ENCODE measurements at places on chromosomes 13 and 19. TPM values are rescaled to one million over a fixed set of nuclear protein-coding genes. Genes with fewer than 3 reads are reported as not detected.

The CAPNS1 gene
- total RNA-seq = 147 TPM

The TRIM13 gene
- total RNA-seq = 43.1 TPM

The CGB5 gene
- total RNA-seq = not detected

The CD22 gene
- 15.0 TPM for total RNA-seq

The ZNF285 gene
- total RNA-seq = 7.9 TPM

GRCh38 chr13:30700364-30700763 is 35.0 kb upstream of the ALOX5AP start:
- no peaks in the 10 kb centered on the region for H3K36me3 ChIP-seq
- no peak overlapping the region for H3K27ac ChIP-seq
- H3K27me3 ChIP-seq = no peaks in the 10 kb centered on the region
- H3K4me3 ChIP-seq = no peak overlapping the region

GRCh38 chr13:40344270-40345148 is 321.9 kb downstream of the FOXO1 start:
- no peak overlapping the region for H3K4me3 ChIP-seq
- H3K36me3 ChIP-seq = no peaks in the 10 kb centered on the region
- H3K27ac ChIP-seq = no peak overlapping the region
- H3K27me3 ChIP-seq = no peaks in the 10 kb centered on the region
- no peak for DNase-seq

- H3K4me1 ChIP-seq = peaks cover 5% of the 10 kb centered on the region
- H3K4me3 ChIP-seq = no peak overlapping the region
- no peak for DNase-seq
- no peak overlapping the region for H3K27ac ChIP-seq
- no peaks in the 10 kb centered on the region for H3K36me3 ChIP-seq
- H3K27me3 ChIP-seq = no peaks in the 10 kb centered on the region
These were observed 19.3 kb downstream of the RUBCNL start for GRCh38 chr13:46367617-46368327.

GRCh38 chr13:74190999-74191398 is 56.8 kb upstream of the KLF12 start:
- no peaks in the 10 kb centered on the region for H3K4me1 ChIP-seq
- no peak overlapping the region for H3K27ac ChIP-seq
- no peak overlapping the region for H3K4me3 ChIP-seq
- no peak for DNase-seq
- H3K36me3 ChIP-seq = no peaks in the 10 kb centered on the region

- no peak for DNase-seq
- no peaks in the 10 kb centered on the region for H3K27me3 ChIP-seq
- H3K27ac ChIP-seq = no peak overlapping the region
- H3K4me3 ChIP-seq = no peak overlapping the region
These were observed 58.1 kb upstream of the MYCBP2 start for GRCh38 chr13:77384999-77385398.

GRCh38 chr19:5683177-5683886 is 2.5 kb downstream of the HSD11B1L start:
- no peak overlapping the region for H3K4me3 ChIP-seq
- no peak overlapping the region for H3K27ac ChIP-seq
- H3K27me3 ChIP-seq = no peaks in the 10 kb centered on the region
- peaks cover 13% of the 10 kb centered on the region for H3K4me1 ChIP-seq
- no peaks in the 10 kb centered on the region for H3K36me3 ChIP-seq
- DNase-seq = no peak

DNA sequence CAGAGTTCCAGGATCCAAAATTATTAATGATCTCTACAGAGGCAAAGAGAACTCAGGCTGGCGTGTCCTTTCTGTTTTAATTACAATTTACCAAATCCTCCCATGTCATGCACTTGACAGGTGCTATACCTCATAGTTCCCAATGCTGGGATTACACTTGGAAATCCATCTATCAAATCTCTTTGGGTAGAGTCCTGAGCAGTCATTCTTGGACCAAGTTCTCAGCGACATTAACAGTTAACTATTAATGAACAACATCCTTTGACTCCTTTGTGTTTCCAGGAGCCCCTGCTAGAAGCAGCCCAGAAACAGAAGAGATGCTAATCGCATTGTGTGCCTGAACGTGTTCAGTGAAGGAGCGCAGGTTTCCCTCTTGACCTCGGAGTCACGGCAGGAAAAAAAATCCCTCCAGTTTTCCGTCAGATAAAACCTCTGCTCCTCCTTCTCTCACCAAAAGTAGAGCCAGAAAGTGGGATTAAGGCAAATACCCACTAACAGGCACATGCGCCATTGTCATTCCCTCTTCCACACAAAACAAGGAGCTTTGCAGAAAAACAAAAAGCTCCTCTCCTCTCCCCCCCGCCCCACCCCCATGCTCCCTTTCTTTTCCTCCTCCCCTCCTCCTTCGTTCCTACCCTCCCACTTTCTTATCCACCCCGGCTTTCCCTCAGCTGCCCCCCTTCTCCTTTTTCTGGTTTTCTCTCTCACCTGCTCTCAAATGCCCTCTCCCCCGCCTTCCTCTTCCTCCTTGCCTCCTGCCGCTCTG is 224.7 kb downstream of the ZIC5 start:
- no peaks in the 10 kb centered on the region for H3K4me1 ChIP-seq
- no peaks in the 10 kb centered on the region for H3K36me3 ChIP-seq
- no peak overlapping the region for H3K27ac ChIP-seq
- DNase-seq = no peak

DNA sequence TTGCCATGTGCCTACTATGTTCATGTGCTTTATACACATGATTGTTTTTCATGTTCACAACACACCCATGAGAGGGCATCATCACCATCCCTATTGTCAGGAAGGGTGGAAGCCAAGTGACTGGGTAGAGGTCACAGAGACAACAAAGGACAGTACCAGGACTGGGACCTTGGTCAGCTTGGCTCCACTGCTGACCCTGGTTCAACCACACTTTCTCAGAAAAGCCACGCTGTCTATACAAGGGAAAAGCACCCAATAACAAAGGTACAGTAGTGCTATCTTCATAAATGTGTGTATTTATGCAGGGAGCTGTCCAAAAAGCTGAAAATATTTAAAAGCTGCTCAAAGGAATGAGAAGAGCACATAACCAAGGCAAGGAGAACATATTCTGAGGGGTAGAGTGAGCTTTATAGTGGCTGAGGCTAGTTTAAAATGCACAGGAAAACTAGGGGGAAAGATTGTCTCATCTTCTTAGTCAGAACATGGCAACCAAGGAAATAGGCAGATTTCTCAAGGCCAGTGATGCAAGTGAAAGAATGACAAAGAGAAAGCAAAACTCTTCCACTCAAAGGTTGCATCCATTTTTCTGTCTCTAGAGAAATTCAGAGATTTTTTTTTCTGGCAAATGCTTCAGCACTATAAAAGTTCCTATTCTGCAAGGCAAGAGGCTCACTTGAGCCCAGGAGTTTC is 415.0 kb downstream of the FOXO1 start:
- H3K27ac ChIP-seq = peak overlapping the region; percentile 30
- H3K4me3 ChIP-seq = no peak overlapping the region
- H3K27me3 ChIP-seq = no peaks in the 10 kb centered on the region
- no peaks in the 10 kb centered on the region for H3K36me3 ChIP-seq
- no peaks in the 10 kb centered on the region for H3K4me1 ChIP-seq
